ENCODE measurements at places on chromosomes 12 and 14.

GRCh38 chr14:23105348-23105824, 597 bp upstream of the CIROP start:
- DNase-seq: no peak

- DNase-seq: no peak
Observed at GRCh38 chr12:107385509-107385908, 292.2 kb upstream of the CRY1 start.

DNA sequence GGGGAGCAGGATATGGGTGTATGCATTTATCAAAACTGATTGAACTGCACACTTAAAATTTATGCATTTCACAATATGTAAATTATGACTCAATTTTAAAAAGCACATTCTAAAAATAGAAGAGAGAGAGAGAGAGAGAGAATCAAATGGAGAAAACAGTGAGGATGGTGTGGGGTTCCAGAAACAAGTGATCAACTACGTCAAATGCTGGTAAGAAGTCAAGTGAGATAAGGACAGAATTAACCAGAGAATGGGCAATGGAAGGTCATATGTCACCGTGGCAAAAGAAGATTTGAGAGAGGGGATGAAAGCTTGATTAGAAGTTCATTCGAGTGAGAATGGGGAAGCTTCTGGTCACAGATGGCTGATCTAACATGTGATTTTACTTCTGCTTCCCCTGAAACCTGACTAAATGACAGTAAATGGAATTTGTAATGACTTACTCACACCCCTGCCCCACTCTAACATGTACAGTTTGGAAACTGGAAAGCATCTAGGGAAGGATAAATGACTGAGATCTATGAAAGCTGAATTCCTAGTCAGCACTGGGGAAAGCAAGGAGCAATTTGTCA, 276.5 kb upstream of the AMIGO2 start:
- DNase-seq: peak; percentile 44

DNA sequence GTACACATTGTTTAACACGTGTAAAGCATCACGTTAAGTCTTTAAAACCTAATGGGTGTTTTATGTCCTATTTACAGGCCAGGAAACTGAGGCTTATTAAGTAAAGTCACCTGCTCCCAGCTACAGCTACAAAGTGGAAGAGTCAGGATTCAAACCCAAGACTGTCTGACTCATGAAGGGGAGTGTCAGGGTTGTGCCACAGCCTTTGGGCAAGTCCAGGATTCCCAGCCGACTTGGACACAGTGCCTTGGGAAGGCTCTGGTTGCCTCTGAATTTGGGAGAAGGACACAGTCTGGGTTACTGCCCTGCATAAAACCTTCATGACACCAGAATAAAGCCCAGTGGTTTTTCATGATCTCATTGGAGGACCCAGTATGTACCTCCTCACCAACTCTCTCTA, 7.3 kb downstream of the RNU4-2 start:
- DNase-seq: no peak

DNA sequence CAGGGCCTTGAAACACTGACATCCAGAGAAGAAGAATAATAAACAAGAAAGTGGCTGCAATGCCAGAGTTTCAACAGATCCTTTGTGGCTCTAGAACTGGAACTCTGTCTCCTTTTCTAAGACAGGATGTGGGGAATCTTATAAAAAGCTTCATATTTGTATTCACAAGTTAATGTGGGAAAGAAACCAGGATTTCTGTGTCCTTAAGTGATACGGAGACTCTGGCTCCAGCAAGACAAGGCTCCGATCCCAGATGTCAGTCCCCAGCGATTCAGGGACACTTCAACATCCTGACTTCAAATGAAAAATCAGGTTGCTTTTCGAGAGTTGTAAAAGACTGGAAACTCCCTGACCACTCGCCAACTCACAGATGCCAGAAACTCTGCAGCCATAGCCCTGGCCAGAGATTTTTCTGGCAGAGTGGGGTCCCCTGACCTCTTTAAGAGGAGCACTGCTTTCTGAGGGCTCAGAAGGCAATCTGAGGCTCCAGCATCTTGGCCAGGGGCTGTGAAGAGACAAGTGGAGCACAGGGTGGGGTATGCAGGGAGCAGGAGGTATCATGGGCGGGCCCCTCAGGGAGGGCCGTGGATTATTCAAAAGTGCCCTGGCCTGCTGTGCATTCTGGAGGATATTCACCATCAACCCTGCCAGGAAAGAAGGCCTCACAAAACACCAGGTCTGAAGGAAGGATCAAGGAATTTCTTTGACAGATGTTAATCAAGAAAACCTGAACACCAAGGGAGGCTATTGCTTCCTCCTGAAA, 53.3 kb downstream of the TMX1 start:
- no peak for DNase-seq

All from CD4-positive, alpha-beta T cell treated with Interleukin-4 for 1 hour (primary cell).